ENCODE measurements at places on chromosomes 2 and 18. TPM values are rescaled to one million over a fixed set of nuclear protein-coding genes. Genes with fewer than 3 reads are reported as not detected.

Gene NT5DC4
- total RNA-seq = not detected

Gene KCTD18
- total RNA-seq = 11.5 TPM

Gene TRAPPC12
- total RNA-seq = 51.0 TPM

Gene C2orf80
- not detected for total RNA-seq

Gene COX5B
- 219 TPM for total RNA-seq

Gene AQP12A
- total RNA-seq = not detected

Gene SCN3A
- total RNA-seq = under 0.01 TPM

Gene EHD3
- total RNA-seq = 1.7 TPM

Gene DCC
- total RNA-seq = not detected

Gene FLACC1
- total RNA-seq = 0.56 TPM

Gene GKN2
- total RNA-seq = not detected

Gene LHCGR
- total RNA-seq = not detected

Gene ASAP2
- total RNA-seq = 44.0 TPM

Gene SOWAHC
- 6.4 TPM for total RNA-seq

Gene DPP4
- 6.0 TPM for total RNA-seq

Data from pulmonary artery endothelial cell (primary cell).